Activated CD4-positive, alpha-beta memory T cell treated with anti-CD3 and anti-CD28 coated beads, Interleukin-2, amount 10 ng/mL, durations not matched to agents 7 days and 5 days (primary cell): ENCODE measurements at places on chromosomes 13 and 19. TPM values are rescaled to one million over a fixed set of nuclear protein-coding genes. Genes with fewer than 3 reads are reported as not detected.

DNA sequence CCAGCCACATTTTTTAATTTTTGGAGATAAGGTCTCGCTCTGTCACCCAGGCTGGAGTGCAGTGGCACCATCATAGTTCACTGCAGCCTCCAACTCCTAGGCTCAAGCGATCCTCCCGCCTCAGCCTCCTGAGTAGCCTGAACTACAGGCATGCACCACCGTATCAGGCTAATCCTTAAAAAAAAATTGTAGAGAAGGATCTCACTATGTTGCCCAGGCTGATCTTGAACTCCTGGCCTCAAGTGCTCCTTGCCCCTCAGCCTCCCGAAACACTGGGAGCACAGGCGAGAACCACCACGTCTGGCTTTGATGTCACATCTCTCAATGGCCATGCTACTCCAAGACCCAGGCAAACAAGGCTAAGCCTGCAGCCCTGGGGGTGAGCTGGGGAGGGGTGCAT lies 21.2 kb downstream of the PRKCSH start:
- no peak overlapping the region for H3K27ac ChIP-seq
- no peak overlapping the region for H3K4me3 ChIP-seq
- no peak for DNase-seq
- no peaks in the 10 kb centered on the region for H3K36me3 ChIP-seq
- no peaks in the 10 kb centered on the region for H3K4me1 ChIP-seq

GRCh38 chr13:87893186-87893585 lies 222.0 kb downstream of the SLITRK5 start:
- no peaks in the 10 kb centered on the region for H3K27me3 ChIP-seq
- no peak overlapping the region for H3K27ac ChIP-seq
- H3K4me1 ChIP-seq, result no peaks in the 10 kb centered on the region
- no peak for DNase-seq
- H3K36me3 ChIP-seq, result no peaks in the 10 kb centered on the region
- H3K4me3 ChIP-seq, result no peak overlapping the region

DNA sequence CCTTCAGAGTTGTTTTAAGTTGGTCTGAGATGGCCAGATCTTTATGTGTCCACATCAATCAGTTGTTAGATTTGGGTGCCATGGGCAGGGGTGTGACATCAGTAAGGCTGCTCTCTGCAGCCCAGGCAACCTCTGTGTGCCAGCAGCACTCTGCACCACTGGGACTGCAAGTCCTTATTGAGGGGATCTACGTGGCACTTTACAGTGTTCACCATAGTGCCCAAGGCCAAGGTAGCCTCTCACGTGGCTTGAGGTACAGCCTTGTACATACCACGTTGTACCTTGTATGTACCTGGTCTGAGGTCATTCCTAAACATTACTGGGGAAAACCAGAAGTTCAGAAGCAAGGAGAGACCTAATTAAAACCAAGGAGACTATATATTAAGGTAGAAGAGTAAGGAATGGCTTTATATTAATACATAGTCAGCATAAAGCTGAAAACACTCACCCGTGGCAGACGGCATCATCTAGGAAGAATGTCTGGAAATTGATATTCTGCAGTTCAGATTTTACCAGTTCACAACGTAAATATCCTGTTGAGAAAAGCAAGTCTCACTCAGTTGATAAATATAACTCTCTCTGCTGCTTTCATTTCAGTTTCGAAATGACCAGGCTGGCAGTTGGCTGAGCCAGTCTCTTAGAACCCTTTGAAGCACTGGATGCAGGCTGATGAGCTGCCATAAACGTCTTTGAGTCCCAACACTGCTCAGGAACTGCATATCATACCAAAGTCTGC lies 128.8 kb downstream of the ZDHHC20 start:
- H3K4me1 ChIP-seq, result peaks cover 57% of the 10 kb centered on the region
- peaks cover 7% of the 10 kb centered on the region for H3K36me3 ChIP-seq
- H3K27ac ChIP-seq, result peak overlapping the region; percentile 63
- peak overlapping the region; percentile 46 for H3K4me3 ChIP-seq

Gene GJB6
- total RNA-seq, result 6.0 TPM

- DNase-seq, result no peak
- H3K4me1 ChIP-seq, result no peaks in the 10 kb centered on the region
- H3K27me3 ChIP-seq, result no peaks in the 10 kb centered on the region
- H3K4me3 ChIP-seq, result no peak overlapping the region
- no peak overlapping the region for H3K27ac ChIP-seq
Measured at GRCh38 chr19:31940396-31940795, 405.0 kb upstream of the ZNF507 start.

Gene CARS2
- total RNA-seq, result 51.8 TPM

DNA sequence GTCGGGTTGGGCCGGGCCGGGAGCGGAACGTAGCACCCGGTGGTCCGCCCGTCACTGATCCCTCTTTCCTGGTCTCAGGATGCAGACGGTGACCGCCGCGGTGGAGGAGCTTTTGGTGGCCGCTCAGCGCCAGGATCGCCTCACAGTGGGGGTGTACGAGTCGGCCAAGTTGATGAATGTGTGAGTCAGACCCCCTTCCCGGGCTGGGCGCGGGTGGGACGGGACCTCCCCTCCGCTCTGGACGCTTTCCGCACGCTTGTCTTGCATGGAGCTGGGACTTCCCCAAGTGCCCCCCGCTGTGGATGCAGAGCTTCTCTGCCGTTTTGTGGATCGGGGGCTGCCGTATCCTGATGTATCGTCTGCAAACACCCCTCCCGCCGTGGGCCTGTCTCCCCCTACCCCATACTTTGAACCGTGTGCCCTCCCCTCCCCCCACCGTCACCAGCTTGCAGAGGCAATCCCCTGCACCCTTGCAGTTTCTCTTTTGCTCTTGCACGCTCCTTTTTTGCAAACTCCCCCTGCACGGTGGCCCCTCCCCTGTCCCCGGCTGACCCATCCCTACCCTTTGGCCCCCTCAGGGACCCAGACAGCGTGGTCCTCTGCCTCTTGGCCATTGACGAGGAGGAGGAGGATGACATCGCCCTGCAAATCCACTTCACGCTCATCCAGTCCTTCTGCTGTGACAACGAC lies 669 bp downstream of the GADD45B start:
- peak overlapping the region; percentile 89 for H3K4me3 ChIP-seq
- H3K36me3 ChIP-seq, result peaks cover 27% of the 10 kb centered on the region
- DNase-seq, result peak; percentile 69
- H3K27me3 ChIP-seq, result peaks cover 3% of the 10 kb centered on the region

GRCh38 chr13:69616396-69616795 lies 491.2 kb upstream of the ATXN8OS start:
- DNase-seq, result no peak
- H3K4me1 ChIP-seq, result no peaks in the 10 kb centered on the region
- H3K27ac ChIP-seq, result no peak overlapping the region
- H3K27me3 ChIP-seq, result no peaks in the 10 kb centered on the region
- H3K4me3 ChIP-seq, result no peak overlapping the region

DNA sequence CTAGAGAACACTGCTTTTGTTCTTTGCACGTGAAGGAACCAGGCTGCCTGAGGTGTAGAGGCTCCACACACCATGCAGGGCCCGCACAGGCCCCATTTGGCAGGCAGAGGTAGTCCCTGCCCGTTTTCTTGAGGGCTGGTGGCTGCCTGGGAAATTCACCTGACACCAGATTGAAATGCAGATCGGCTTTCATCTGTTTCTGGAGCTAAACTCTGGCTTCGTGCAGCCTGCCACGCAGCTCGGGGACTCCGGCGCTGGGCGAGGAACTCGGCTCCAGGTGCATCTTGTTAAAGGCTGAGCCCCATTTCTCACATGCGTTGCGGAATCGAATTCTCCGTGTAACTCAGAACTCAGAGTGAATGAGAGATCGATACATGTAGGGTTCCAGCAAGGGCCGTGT lies 37.7 kb downstream of the ATP11A start:
- H3K4me1 ChIP-seq, result peaks cover 21% of the 10 kb centered on the region
- no peak overlapping the region for H3K27ac ChIP-seq
- DNase-seq, result no peak
- H3K4me3 ChIP-seq, result no peak overlapping the region

Gene LPAR6
- 96.8 TPM for total RNA-seq

DNA sequence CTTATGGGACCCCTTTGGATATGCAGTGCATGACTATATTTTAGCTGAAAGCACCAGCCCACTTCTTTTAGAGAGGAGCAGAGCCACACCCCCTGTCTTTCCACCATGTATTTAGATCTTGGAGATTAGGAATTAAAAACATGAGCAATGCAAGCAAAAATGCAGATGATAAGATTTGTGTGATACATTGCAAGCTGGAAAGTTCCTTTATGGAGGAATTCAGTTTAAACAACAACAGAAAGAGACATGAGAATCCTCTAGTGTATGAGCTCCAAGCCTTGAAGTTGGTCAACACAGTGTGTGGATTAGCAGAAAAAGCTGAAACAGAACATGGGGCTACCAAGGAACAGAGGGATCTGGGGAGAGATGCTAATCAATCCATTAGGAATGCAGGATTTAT lies 529.8 kb upstream of the NBEA start:
- no peak overlapping the region for H3K27ac ChIP-seq
- H3K4me1 ChIP-seq, result no peaks in the 10 kb centered on the region
- H3K27me3 ChIP-seq, result no peaks in the 10 kb centered on the region
- H3K36me3 ChIP-seq, result no peaks in the 10 kb centered on the region
- no peak for DNase-seq

Gene VSTM2B
- not detected for total RNA-seq

DNA sequence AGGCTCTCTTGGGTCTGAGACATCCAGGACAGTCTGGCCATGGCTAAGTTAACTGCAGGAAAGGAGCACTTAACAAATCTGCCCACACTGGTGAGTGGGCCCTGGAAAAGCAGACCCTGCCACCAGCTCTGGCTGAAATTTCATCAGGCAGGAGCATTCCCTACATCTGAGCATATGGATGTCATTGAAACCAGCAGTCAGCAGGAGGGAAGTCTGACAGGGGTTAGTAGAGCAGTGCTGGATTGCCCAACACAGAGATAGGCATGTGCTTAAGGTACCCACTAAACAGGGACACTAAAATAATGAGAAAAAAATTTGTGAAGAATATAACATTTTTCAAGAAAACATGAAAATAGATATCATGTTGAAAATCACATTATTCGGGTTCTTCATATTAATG lies 13.6 kb upstream of the ACOD1 start:
- no peak for DNase-seq
- no peaks in the 10 kb centered on the region for H3K36me3 ChIP-seq
- no peaks in the 10 kb centered on the region for H3K4me1 ChIP-seq
- H3K27ac ChIP-seq, result no peak overlapping the region
- H3K27me3 ChIP-seq, result peaks cover 7% of the 10 kb centered on the region

Gene U2AF2
- 213 TPM for total RNA-seq

Gene SELENOV
- not detected for total RNA-seq

DNA sequence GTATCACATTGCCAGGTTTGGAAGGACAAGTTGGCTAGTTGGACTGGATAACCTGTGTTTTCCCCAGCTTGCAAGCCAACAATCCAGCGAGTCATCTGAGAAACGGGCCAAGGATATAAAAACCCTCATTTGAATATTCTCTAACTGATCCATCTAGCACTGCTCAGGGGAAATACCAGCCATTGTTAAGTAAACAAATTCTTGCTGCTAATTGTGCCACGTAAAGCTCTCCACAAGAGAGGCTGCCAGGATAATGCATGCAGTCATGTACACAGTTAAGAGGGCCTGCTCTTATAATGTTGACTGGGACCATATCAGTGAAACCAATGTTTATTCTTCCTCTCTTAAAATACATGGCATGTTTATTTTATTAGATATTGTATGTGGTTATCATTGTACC lies 663.2 kb upstream of the SGCG start:
- no peak overlapping the region for H3K27ac ChIP-seq
- H3K27me3 ChIP-seq, result no peaks in the 10 kb centered on the region
- DNase-seq, result no peak
- no peak overlapping the region for H3K4me3 ChIP-seq
- no peaks in the 10 kb centered on the region for H3K36me3 ChIP-seq
- H3K4me1 ChIP-seq, result no peaks in the 10 kb centered on the region
